ENCODE measurements at places on chromosomes 6 and 20.

- DNase-seq, result no peak
Measured at GRCh38 chr20:44583157-44583556, 778 bp downstream of the PKIG start.

GRCh38 chr6:135739288-135739687, 112.2 kb upstream of the PDE7B start:
- no peak for DNase-seq

DNA sequence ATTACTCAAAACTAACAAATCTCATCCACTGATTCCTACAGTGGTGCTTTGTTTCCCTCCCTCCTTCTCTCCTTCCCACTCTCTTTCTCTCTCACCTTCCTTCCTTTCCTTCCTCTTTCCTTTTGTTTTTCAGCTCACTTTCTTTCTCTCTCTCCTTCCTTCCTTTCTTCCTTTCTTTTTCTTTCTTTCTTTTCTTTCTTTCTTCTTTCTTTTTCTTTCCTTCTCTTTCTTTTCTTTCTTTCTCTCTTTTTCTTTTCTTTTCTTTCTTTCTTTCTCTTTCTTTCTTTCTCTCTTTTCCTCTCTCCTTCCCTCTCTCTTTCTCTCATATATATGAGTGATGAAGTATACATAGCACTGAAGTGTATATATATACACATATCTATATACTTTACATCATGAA, 241.4 kb downstream of the CENPW start:
- DNase-seq, result no peak

DNA sequence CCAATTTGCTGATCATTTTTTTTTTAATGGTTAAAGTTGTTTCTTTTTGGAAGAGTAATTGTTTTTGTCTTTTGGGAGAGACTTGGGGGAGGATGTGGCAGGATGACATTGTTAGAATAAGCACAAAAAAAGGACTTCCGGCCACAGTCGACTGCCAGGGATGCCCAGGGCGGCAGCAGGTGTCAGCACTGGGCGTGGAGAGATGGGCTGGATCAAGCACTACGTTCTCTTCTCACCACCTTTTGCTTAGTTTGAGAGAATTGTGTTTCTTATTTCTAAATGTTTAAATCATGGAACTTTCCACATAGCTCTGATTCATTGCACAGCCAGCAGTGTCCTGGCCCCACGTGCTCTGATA, 104.6 kb upstream of the FRMD1 start:
- no peak for DNase-seq

- DNase-seq, result no peak
Measured at GRCh38 chr6:133463790-133464189, 222.6 kb downstream of the EYA4 start.

DNA sequence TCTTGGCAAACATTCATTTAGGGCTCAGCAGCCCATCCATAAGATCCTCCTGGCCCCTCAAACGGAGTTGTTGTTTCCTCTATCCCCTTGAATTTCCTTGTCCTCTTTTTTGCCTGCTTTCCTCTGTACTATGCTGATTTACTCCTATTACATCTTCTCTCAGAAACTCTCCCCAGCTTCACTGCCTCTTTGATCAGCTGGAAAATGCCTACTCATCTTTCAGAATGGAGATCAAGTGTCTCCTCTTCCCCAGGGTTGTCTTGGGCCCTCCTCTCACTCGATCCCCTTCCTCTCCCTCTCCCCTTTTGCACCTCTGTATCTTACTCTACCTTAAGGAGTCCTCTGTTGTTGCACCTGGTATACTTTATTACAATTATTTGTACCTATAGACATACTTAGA, 60.2 kb downstream of the PHF20 start:
- DNase-seq, result no peak

- DNase-seq, result no peak
Measured at GRCh38 chr6:40606526-40606925, 19.4 kb upstream of the LRFN2 start.

DNA sequence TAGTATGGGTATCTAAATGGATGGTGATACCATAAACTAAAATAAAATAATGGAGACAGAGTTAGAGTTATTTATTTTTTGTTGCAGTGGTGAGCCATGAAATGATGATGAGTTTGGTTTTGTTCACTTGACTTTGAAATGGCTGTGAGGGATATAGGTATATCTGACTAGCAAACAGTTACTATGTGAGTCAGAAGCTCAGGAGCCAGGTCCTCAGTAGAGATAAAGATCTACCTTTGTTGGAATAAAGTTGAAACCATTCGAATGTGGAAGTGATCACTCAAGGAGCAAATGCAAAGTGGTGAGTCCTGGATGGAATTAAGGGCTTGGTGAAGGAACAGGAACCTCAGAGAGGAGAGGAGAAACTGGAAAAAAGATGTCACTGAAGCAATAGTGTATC, 86.0 kb upstream of the TPD52L1 start:
- DNase-seq, result no peak

GRCh38 chr6:25874822-25875562, 949 bp upstream of the SLC17A3 start:
- no peak for DNase-seq

DNA sequence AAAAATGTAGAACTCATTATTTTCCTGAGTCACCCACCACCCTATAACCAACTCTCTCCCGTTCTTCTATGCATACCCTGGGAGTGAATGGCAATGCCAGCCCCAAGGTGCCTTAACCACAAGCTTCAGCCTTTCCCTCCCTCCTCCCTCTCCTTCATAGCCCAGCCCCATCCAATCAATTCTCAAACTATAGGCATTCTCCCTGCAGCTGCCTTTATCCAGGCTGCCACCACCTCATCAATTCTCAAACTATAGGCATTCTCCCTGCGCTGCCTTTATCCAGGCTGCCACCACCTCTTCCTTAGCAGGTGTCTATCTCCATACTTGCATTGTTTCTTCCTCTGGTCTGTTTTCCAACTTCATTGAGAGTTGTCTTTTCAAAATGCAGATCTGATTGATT, 77.1 kb downstream of the PLEKHG1 start:
- DNase-seq, result no peak

Data from stimulated activated CD8-positive, alpha-beta memory T cell treated with anti-CD3 and anti-CD28 coated beads, Interleukin-7, amount 100 ng/mL, for 24 hours (primary cell).